ENCODE measurements at places on chromosomes 2 and 18.

GRCh38 chr2:51846796-51847195 is 814.9 kb upstream of the NRXN1 start:
- DNase-seq = no peak

GRCh38 chr2:190500054-190500502 is 34.4 kb downstream of the NEMP2 start:
- DNase-seq = no peak

DNA sequence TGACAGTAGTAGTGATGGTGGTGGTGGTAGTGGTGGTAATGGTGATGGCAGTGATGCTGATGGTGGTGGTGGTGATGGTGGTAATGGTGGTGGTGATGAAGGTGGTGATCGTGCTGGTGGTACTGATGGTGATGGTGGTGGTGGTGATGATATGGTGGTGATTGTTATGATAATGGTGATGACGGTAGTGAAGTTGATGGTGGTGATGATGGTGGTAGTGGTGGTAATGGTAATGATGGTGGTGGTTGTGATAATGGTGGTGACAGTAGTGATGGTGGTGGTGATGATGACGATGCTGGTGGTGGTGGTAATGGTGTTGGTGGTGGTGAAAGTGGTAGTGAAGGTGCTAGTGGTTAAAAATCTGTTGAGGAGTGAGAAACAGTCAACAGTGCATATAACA is 125.6 kb downstream of the AFF3 start:
- no peak for DNase-seq

DNA sequence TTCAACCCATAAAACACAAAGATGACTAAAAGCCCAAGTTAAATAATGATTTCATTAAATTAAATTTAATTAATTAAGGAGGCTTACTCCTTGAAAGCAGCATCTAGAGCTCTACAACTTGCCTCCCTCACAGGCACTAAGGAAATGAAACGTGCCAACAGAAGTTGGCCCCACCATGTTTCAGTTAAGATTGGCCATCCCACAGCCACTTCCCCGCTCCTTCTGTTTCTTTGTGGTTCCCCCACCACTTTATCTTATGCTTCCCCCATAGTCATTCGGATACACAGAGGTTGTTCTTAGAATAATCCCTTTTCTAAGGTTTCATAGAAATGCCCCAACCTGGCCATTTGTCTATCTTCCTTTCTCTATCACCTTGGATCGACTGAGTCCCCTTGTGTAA is 101.6 kb upstream of the RIOK3 start:
- DNase-seq = no peak

All from GF-D8 (cell line).